Heart left ventricle (tissue), 16 donors: ENCODE measurements at places on chromosomes 16 and 17. TPM values are rescaled to one million over a fixed set of nuclear protein-coding genes. Genes with fewer than 3 reads are reported as not detected.

DNA sequence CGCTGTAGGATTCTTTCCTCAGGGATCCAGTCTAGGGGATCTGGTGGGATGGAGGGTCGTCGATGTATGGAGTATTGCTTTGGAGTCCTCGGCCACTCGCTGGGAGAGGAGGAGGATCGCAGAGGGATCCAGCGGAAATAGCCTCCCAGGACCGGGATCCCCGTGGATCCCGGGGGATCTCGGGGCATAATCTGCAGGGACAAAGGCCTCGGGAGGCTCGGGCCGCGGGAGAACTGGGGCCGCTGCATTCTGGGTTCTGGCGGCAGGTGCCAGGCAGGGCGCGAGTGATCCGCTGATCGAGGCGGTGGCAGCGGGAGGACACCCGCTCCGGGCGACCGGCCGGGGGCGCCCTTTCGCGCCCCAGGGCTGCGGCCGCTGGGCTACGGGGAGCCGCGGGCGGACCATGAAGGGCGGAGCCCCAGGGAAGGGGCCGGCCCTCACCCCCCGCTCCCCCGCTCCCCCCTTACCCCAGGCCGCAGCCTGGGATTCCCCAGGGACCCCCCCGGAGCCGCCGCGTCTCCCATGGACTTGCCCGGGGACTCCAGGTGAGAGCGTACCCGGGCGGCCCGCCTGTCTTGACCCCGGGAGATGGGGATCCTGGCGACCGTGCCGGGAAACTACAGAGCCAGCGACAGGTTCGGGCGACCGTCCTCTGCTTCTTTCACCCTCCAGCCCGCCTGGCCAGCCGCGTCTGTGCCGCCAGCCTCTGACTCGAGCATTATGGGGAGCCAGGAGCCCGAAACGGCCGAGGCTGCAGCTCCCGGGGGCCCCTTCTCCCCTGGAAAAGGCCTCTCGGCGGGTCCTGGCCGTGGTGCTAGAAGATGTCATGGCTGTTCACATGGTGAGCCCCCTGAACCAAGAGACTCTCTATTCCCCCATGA is 604 bp downstream of the PRR14 start:
- peak; percentile 75 for DNase-seq

DNA sequence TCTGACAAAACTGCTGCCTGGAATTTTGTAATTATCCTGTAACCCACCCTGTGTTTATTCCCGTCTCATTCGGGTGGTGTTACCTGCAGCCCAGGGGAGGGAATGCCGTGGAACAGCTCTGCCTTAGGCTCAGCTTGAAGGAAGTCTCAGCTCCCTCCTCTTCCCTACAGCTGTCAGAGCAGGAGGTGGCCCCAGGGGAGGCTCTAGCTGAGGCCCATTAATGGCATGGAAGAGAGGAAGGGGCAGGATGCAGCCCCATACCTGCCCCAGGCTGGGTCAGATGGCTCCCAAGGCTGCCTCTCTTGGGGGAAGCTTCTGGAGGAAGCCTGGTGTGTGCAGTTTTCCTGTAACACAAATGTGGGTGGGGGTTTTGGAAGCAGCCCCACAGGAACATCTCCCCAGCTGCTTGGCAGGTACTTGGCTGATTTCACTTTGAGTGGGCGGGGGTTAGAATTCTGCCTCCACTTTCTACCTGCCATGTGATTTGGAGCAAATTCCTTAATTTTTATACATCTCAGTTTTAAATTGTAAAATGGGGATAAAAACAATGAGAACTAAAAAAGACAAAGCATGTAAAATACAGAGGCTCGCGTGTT is 103.9 kb downstream of the MGAT5B start:
- DNase-seq = no peak

DNA sequence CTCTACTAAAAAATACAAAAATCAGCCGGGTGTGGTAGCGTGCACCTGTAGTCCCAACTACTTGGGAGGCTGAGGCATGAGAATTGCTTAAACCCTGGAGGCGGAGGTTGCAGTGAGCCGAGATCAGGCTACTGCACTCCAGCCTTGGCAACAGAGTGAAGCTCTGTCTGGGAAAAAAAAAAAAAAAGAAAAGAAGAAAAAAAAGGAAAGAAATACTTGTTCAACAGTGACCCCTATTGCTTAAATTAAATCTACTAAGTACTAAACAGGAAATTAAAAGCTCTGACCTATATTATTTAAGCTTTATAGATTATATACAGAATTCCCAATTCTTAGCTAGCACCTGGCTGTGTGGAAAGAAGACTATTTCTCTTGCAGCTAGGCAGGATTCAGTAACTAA is 48.9 kb downstream of the FBXL20 start:
- no peak for DNase-seq

GRCh38 chr16:79625738-79626137 is 25.2 kb upstream of the MAF start:
- no peak for DNase-seq

The SLC22A31 gene
- polyA plus RNA-seq = not detected

- no peak for DNase-seq
These were observed 12.5 kb downstream of the CCDC57 start for GRCh38 chr17:82200135-82200534.

The SHBG gene
- polyA plus RNA-seq = 0.61 TPM

The NPIPA8 gene
- polyA plus RNA-seq = not detected

The RNF166 gene
- polyA plus RNA-seq = 14.7 TPM

- DNase-seq = no peak
These were observed 32.7 kb upstream of the CACNG1 start for GRCh38 chr17:67011527-67012175.

The RAC3 gene
- polyA plus RNA-seq = 2.0 TPM

DNA sequence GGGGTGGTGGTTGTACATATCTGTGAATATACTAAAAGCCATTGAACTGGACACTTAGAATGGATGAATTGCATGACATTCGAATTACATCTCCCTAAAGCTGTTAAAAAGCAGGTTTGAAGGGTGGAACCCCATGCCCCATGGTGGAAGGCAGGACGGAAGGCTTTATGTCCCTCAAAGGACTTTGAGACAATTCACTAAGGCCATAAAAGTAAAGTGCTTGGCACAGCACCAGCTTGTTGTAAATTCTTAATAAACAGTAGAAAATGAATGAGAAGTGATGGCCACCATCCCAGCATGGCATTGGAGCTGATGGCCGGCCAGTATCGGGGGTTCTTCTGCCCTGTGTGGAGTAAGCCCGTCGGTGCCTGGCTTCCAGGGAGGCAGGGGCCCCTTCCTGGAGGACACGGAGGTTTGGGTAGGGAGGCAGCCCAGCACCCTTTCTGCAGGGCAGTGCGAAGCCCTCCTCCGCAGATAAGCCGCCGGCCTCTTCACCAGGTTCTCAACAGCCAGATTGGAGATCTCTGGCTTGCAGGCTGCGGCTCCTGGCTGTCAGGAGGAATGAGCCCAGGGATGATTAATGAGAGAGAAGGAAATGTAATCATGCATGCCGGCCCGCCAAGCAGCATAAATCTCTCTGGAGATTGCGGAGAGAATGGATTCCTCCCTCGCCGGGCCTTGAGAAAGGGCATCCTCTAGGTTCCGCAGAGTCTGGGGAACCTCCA is 346.9 kb downstream of the FOXL1 start:
- DNase-seq = no peak

DNA sequence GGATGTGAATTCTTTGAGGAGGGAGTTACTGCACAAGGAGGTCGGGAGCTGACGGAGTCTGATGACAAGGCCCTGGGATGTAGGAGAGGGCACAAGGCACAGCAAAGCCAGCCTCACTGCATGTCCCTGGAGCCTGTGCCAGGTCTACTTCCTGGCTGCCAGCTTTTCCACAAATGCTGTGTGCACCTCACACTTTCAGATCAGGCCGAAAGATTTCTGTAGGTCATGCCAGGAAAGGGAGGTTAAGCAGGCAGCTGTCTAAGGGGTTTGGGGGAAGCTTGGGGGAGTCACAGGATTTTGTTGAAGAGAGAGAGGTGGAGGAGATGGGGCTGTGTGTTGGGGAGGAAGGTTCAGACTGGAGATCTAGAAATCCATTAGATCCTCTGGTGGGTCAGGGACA is 792.5 kb downstream of the KCNJ18 start:
- DNase-seq = no peak

DNA sequence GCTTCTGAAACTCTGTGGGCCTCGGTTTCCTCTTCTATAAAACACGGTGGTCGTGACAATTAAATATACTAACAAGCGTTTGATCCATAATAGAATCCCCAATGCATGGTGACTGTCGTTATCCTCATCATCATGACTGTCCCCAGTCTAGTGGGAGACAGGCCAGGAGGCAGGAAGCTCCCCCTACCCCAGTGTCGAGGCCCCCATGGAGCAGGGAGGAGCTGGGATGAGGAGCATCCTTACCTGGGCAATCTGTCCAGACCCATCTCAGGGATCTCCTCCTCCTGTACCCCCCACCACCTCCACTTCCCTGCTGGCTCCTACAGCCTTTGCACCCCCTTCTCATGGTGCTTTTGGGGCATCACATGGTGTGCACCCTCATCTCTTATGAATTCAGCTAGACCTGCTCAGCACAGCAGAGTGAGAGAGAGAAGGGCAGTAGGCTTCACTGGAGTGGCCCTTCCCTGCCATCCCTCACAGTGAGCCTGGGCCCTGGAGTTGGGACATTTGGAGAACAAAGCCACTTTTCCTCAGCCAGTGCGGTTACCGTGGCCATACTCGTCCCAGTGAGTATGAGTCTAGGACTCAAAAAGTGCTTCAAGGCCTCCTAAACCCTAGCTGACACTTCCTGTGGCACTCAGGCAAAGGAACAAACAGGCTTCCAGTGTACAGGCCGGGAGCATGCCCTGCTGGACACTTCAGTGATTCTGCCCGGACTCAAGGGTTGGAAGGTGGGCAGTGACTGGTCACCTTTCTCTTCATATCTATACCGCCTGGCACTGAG is 148.6 kb downstream of the CLEC16A start:
- DNase-seq = no peak

DNA sequence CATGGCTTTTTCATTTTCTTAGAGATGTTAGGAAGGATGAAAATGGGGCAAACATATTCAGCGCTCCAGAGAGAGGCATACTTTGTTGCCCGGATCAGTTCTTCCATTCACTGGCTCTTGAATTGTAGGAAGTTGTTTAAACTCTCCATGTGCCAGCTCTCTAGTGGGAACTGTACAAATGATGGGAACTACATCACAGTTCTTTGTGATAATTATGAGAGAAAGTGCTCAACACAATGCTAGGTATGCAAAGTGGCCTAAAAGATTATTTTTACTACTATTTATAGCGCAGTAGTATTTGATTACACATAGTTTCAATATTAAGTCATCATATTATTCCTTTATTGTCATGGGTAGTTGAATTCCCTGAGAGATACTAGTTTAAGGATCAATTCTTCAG is 268.5 kb downstream of the RBFOX1 start:
- DNase-seq = no peak

- no peak for DNase-seq
These were observed 259.0 kb upstream of the MYOCD start for GRCh38 chr17:12406623-12407215.

GRCh38 chr17:13027246-13027645 is 9.4 kb upstream of the ELAC2 start:
- no peak for DNase-seq

The DNAAF8 gene
- 1.7 TPM for polyA plus RNA-seq

DNA sequence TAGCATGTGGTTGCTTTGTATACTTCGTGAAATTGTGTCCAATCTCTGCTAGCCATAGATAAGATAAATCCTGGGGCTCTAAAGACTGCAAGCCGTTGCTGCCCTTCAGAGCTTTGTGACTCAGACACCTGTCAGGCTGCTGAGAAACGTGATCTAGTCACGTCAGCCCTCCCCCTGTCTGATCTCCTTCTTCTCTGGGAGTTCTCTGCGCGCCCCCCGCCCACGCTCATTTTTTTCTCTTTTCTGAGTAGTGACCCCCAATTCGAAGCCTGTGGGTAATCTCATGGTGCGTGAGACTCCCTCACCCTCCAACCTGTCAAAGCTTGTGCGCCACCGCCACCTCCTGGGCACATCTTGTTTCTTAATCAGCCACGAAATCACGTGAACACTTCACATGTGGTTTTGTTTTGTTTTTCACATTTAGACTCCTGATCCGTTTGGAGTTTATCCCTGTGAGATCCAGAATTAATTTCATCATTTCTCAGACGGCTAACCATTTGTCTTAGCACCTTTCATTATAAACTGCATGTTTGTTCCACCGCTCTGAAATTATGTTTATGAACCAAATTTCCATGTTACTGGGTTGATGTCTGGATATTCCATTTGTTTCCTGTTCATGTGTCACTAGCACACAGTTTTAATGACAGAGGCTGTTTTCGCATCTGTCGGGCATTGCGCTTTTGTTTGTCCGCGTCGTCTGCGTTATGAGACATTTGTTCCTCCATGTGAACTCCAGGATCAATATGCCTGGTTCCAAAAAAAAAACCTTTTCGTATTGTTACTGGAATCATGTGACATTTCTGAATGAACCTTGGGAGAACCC is 977 bp upstream of the ZNF778 start:
- DNase-seq = peak; percentile 81

- DNase-seq = no peak
These were observed 97.9 kb upstream of the ZNF750 start for GRCh38 chr17:82937411-82938371.

- DNase-seq = no peak
These were observed at the start of gene HS3ST4 for GRCh38 chr16:25691519-25692091. Gene HS3ST4, plus strand, starts transcription at chr16:25691959.

The TAT gene
- not detected for polyA plus RNA-seq
